ENCODE measurements at places on chromosomes 2 and 18.
A peak's percentile ranks its signal among the peaks of the same experiment; 100 is the strongest.

DNA sequence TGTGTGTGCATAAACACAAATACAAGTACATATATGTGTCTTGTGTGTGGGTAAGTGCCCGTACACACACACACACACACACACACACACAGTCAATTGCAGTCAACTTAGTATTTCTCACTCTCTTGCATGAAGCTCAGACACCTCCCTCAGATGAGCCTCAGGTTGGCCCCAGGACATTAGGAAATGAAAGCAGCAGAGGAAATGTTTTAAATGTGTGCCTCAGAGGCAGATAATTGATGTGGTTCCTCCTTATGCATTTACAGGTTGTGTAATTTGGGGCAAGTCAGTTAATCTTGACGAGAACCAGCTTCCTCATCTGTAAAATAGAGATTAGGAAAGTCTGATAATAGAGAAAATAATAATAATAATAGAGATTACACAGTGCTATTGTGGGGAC is 814.0 kb upstream of the ID2 start:
- DNase-seq = no peak

- peak; percentile 53 for DNase-seq
Observed at GRCh38 chr18:7567474-7568425, 634 bp downstream of the PTPRM start.

- no peak for DNase-seq
Observed at GRCh38 chr18:75530118-75530517, 102.6 kb upstream of the SMIM21 start.

DNA sequence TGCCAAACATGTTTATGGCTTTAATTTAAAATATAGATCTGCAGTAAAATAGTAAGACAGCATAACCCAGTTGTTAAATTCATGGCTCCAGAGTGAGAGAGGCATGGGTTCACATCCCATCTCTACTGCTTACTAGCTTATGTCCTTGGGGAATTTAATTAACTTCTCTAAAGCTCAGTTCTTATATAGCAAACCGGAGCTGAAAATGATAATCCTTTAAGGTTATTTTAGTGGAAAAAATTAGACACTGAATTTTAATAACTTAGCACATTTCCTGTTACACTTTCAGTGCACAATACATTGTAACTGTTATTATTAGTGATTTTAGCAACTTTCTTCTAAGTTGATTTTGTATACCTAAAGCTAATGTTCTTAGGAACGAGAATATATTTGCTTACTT is 14.8 kb downstream of the SCN9A start:
- no peak for DNase-seq

- no peak for DNase-seq
Observed at GRCh38 chr2:25740810-25741381, 67.5 kb upstream of the DTNB start.

DNA sequence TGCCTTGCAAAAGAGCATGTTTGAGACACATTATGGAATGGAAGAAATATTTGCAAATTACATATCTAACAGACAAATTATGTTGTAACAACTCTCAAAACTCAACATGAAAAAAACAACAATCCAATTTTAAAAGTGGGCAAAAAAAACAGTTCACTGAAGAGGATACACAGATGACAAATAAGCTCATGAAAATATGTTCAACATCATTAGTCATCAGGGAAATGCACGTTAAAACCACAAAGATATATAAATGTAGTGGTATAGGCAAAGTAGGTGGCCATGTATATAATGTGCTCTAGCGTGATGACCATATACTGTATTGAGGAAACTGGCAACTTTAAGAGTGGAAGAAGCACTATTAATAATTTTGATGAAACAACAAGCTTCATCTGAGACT is 220.1 kb downstream of the IRS1 start:
- DNase-seq = no peak

DNA sequence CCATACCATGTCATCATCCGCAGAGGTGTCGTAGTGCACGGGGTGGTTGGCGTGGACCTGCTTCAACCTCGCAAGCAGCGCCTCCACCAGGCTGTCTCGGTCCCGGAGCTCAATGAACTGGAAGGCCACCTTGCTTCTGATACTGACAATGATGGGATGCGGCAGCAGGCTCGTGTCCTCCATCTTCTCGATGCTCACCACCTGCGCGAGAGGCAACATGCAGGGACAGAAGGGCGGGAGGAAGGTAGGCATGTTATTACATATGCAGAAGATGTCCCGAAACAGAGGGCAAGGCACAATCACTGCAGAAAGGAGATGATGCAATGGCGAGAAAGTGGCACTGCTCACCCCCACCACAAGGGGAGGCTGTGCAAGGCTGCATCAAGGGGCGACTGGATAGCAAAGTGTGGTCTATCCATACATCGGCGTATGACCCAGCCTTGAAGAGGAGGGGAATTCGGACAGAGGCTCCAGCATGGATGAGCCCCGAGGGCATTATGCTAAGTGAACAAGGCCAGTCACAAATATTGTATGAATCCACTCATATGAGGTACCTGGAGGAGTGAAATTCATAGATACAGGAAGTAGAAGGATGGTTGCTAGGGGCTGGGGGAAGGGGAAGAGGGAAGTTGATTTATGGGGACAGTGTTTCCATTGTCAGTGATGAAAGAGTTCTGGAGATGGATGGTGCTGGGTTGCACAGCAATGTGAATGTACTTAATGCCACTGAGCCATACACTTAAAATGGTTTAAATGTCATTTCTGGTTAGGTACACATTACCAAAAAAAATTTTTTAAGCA is 36.6 kb downstream of the RPL31 start:
- no peak for DNase-seq

DNA sequence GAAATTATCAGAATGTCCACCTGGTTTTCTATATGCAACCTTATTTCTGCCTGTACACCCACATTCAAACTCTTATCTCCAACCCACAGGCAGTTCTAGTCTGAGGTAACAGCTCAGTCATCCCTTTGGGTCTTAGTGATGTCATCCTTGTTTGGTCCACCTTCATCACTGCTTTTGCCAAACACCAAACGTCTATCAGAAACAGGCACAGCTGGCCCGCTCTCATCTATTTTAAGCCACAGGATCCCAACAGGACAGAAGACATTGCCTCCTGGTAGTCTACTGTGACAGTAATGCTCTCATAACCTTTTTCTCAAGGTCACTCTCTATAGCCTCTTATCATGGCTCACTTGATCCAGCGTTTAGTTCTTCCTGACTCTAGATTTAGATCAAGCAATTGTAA is 99.0 kb upstream of the CHAC2 start:
- DNase-seq = no peak

DNA sequence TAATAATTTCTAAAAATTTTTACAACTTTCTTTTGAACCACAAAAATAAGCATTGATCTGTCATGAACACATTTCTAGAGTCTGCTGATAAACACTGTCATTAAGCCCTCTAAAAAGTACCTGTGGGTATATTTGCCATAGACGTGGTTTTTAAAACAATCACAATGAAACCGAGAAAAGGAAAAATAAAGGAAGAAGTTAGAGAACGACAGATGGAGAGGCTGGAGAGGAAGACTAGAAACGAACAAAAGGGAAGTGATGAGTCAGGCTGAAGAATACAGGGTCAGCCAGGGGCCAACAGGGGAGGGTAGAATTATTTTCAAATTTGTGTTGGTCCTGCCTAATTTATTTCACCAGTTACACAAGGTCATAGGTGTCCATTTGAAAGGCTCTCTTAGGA is 62.0 kb downstream of the MYL12B start:
- no peak for DNase-seq

- no peak for DNase-seq
Observed at GRCh38 chr2:222595581-222595980, 60.3 kb downstream of the FARSB start.

GRCh38 chr2:134712299-134712698 is 6.5 kb downstream of the TMEM163 start:
- no peak for DNase-seq

Measured in progenitor cell of endocrine pancreas (in vitro differentiated cells).